Lung (tissue), 17 donors: ENCODE measurements at places on chromosomes 2 and 18. TPM values are rescaled to one million over a fixed set of nuclear protein-coding genes. Genes with fewer than 3 reads are reported as not detected.

The FSHR gene
- total RNA-seq = not detected

The KLHL29 gene
- total RNA-seq = 2.7 TPM

The TNFRSF11A gene
- total RNA-seq = 4.3 TPM

The ZAP70 gene
- total RNA-seq = 5.6 TPM

The INHA gene
- 0.58 TPM for total RNA-seq
